D341Med (cell line): ENCODE measurements at places on chromosomes 3 and 15.

GRCh38 chr3:11721479-11721878, 77.8 kb upstream of the VGLL4 start:
- no peak for DNase-seq

- no peak for DNase-seq
Observed at GRCh38 chr3:177753451-177754155, 556.3 kb upstream of the TBL1XR1 start.

- no peak for DNase-seq
Observed at GRCh38 chr15:93235926-93236780, 147.1 kb upstream of the RGMA start.

- no peak for DNase-seq
Observed at GRCh38 chr3:147836330-147836729, 427.2 kb downstream of the ZIC1 start.

DNA sequence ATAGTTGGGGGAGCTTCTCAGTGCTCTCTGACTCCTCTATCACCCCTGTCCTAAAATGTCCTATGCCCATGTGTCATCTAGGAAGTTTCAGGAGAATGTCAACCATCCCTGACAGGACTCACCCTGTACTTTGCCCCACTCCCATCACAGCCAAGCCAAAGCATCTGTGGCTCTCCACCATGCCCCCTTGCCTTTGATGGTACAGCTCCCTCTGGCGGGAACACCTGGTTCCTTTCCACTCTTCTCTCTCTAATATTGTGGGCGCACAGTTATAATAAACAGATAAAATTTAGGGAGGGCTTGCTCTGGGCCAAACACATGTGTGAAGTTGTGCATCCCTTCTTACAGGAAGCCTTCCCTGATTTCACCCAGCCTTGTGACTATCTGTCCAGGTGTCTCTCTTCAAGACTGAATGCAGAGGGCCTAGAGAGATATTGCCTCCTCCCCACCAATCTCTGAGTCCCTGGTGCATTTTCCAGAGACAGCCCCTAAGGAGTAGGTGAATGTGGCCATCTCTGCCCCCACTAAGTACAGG, 62.8 kb downstream of the ISG20 start:
- peak; percentile 61 for DNase-seq

DNA sequence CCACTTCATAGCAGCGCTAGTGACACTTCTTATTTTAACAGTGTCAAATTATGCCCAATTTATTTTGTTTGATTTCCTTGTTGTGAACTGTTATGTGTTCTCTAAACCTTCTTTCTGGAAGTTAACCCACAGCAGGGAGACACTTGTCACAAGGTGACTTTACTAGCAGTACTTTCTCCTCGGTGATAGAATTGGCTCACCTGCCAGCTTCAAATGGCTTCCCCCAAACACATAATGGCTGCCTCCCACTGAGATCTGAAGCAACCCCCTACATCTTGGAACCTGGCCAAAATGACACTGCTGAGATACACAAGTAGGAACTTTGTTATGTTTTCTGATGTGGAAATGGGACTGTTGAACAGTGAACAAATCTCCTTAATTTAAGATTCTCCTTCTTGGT, 238.8 kb upstream of the DPH6 start:
- no peak for DNase-seq

DNA sequence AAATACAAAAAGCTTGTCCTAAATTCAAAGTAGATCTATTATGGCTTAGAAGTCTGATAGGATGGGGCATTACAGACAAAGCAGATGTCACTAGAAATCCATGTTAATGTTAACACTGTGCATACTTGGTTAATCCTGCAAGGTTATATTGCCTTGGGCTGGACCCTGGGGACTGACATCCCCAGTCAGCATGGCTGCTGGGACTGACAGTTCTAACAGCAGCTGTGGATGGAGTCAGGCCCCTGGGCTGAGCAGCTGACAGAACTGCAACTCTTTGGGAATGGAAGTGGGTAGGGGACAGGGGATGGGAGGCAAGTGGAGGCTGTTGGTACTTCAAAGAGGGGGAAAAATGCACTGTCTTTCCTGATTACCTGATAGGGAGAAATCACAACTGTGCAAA, 7.5 kb downstream of the P2RY1 start:
- DNase-seq = peak; percentile 64

DNA sequence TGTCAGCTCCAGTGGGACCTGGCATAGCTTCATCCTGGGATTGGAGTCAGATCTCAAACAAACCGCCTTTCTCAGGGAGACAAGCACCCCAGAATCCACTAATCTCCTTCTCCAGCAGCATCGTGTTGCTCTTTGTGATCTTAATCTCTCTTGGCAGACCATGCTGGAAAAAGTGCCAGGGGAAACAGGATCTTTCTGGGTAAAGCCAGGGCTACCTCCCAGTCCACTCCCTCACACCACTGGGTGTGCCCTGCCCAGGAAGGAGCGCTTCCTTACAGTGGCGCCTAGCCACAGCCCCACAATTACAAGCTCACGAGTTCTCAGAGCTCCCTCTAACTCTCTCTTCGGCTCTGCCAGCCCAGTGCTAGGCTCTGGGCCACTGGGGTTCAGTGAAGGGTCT, 32.2 kb downstream of the RPLP1 start:
- no peak for DNase-seq

DNA sequence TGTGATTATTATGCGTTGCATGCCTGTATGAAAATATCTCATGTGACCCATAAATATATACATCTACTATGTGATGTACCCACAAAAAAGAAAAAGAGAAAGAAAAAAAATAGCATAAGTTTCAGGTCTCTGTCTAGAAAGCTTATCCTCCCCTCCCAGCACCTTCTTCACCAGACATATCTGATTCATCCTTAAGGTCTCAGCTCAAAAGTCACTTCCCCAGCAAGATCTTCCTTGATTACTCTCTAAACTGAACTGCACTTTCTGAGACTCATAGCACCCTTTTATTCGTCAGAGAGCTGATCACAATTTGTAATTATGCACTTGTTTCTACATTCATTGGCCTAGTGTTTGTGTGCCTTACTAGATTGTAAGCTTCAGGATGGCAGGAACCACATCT, 11.1 kb upstream of the PTPN9 start:
- DNase-seq = no peak

- peak; percentile 64 for DNase-seq
Observed at GRCh38 chr3:172673210-172673679, 37.6 kb downstream of the NCEH1 start.

DNA sequence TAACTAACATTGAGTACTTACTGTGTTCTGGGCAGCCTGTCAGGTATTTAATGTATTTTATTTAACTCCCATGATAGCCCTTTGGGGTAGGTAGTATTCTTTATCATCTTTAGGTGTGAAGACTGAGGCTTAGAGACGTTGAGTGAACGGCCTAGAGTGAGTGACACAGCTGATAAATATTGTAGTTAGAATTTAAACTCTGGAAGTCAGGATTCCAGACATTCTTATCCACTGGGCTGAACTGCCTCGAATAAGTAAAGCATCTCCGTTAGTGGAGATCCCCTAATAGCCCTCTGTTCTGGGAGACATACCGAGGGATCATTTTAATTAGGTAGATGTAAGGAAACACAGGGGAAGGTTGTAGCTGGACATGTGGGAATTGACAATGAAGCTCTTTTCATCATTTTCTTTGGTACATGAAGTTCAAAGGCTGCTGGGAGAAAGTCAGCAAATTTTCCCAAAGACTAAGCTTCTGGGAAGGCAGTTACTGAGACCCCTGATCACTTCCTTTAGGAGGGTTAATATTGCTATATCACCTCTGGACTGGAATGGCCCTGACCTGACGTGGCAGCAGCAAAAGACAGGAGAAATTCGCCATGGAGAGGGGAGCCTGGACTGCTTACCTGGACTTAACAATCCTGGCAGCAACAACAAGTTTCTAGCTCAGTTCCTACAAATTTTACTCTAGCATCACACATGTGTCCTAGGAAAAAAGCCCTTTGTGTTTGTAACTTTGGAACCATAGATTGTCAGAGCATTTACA, 11.7 kb upstream of the PDCD6IP start:
- DNase-seq = no peak
